K562 (cell line): ENCODE measurements at places on chromosomes 4 and X. TPM values are rescaled to one million over a fixed set of nuclear protein-coding genes. Genes with fewer than 3 reads are reported as not detected.

The SCFD2 gene
- 29.7 and 30.3 TPM in 2 replicates for total RNA-seq

DNA sequence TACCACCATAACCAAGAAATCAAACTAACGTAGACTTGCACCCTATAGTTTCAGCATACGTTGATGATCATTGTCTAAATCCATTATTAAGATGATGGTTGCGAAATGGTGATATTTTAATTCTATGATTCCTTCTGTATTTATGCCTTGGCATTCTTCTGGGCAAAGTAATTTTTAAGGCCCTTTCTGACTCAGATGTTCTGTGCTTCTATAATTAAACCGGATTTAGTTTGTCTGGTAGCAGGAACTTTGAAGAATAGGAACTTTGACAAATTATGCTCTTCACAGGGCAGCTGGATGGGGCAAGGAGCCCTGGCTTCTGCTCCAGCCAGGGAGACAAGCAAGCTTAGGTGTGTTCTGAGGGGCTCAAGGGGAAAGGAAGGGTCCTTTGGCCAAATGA is 23.8 kb upstream of the PLAC1 start:
- DNase-seq: no peak
- no peak overlapping the region for H3K27ac ChIP-seq
- no peaks in the 10 kb centered on the region for H3K27me3 ChIP-seq
- no peak overlapping the region for H3K4me3 ChIP-seq
- no peaks in the 10 kb centered on the region for H3K4me1 ChIP-seq

GRCh38 chr4:77843628-77844027 is 19.0 kb upstream of the MRPL1 start:
- no peak overlapping the region for H3K27ac ChIP-seq
- no peak overlapping the region for H3K4me3 ChIP-seq
- H3K27me3 ChIP-seq: no peaks in the 10 kb centered on the region
- no peaks in the 10 kb centered on the region for H3K4me1 ChIP-seq

DNA sequence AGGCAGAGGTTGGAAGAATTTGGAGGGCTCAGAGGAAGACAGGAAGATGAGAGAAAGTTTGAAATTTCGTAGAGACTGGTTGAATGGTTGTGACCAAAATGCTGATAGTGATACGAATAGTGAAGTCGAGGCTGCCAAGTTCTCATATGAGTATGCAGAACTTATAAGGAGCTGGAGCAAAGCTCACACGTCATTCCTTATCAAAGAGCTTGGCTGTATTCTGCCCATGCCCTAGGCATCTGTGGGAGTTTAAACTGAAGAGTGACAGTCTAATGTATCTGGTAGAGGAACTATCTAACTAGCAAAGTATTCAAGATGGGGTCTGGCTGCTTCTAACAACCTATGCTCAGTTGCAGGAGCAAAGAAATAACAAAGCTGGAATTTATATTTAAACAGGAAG is 102.1 kb downstream of the PCDH18 start:
- DNase-seq: no peak
- H3K27ac ChIP-seq: no peak overlapping the region
- no peaks in the 10 kb centered on the region for H3K4me1 ChIP-seq
- no peaks in the 10 kb centered on the region for H3K27me3 ChIP-seq

- no peak for DNase-seq
- H3K4me1 ChIP-seq: no peaks in the 10 kb centered on the region
- no peak overlapping the region for H3K27ac ChIP-seq
- H3K4me3 ChIP-seq: no peak overlapping the region
- H3K36me3 ChIP-seq: no peaks in the 10 kb centered on the region
Measured at GRCh38 chr4:20126906-20127305, 124.8 kb upstream of the SLIT2 start.
